Breast epithelium (tissue), 4 donors: ENCODE measurements at places on chromosomes 7 and 10. TPM values are rescaled to one million over a fixed set of nuclear protein-coding genes. Genes with fewer than 3 reads are reported as not detected.

The VPS37D gene
- total RNA-seq: 3.8 TPM

The VWA2 gene
- 0.48 TPM for total RNA-seq

The ZNF467 gene
- total RNA-seq: 5.0 TPM

The OGDH gene
- 67.5 TPM for total RNA-seq

The RRP12 gene
- total RNA-seq: 15.7 TPM

The NUTM2B gene
- 0.16 TPM for total RNA-seq

The GIMAP4 gene
- 29.2 TPM for total RNA-seq

The CCDC136 gene
- total RNA-seq: 6.4 TPM

The EGR2 gene
- 9.2 TPM for total RNA-seq

The CLRN3 gene
- total RNA-seq: not detected

The LEP gene
- 41.6 TPM for total RNA-seq

The NKX2-3 gene
- not detected for total RNA-seq

The INPP5A gene
- total RNA-seq: 38.7 TPM

The MRLN gene
- not detected for total RNA-seq

The AMZ1 gene
- total RNA-seq: 0.16 TPM

The CPXM2 gene
- 16.7 TPM for total RNA-seq
